CD14-positive monocyte (primary cell): ENCODE measurements at places on chromosomes 16 and 17. TPM values are rescaled to one million over a fixed set of nuclear protein-coding genes. Genes with fewer than 3 reads are reported as not detected.
A peak's percentile ranks its signal among the peaks of the same experiment; 100 is the strongest.

DNA sequence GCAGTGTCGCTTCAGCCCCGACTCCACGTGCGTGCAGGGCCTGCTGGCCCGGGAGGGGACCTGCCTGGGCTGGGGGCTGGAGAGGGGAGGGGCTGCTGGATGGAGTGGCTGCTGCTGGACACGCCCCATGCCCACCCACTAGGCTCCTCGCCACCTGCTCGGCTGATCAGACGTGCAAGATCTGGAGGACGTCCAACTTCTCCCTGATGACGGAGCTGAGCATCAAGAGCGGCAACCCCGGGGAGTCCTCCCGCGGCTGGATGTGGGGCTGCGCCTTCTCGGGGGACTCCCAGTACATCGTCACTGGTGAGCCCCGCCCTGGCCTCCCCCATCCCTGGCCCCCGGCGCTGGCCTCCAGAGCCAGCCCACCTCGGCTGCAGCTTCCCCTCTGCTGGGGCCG, 2.4 kb downstream of the BRICD5 start:
- no peak for DNase-seq
- no peak overlapping the region for H3K4me3 ChIP-seq
- peaks cover 44% of the 10 kb centered on the region for H3K4me1 ChIP-seq

- H3K4me1 ChIP-seq = no peaks in the 10 kb centered on the region
- H3K36me3 ChIP-seq = no peaks in the 10 kb centered on the region
- DNase-seq = no peak
- no peak overlapping the region for H3K27ac ChIP-seq
- no peak overlapping the region for H3K4me3 ChIP-seq
Measured at GRCh38 chr16:70610273-70611223, 35.8 kb upstream of the IL34 start.

GRCh38 chr16:57576429-57576870, 34.0 kb downstream of the ADGRG5 start:
- H3K27me3 ChIP-seq = no peaks in the 10 kb centered on the region
- H3K4me3 ChIP-seq = no peak overlapping the region
- no peak overlapping the region for H3K27ac ChIP-seq
- peaks cover 2% of the 10 kb centered on the region for H3K4me1 ChIP-seq

DNA sequence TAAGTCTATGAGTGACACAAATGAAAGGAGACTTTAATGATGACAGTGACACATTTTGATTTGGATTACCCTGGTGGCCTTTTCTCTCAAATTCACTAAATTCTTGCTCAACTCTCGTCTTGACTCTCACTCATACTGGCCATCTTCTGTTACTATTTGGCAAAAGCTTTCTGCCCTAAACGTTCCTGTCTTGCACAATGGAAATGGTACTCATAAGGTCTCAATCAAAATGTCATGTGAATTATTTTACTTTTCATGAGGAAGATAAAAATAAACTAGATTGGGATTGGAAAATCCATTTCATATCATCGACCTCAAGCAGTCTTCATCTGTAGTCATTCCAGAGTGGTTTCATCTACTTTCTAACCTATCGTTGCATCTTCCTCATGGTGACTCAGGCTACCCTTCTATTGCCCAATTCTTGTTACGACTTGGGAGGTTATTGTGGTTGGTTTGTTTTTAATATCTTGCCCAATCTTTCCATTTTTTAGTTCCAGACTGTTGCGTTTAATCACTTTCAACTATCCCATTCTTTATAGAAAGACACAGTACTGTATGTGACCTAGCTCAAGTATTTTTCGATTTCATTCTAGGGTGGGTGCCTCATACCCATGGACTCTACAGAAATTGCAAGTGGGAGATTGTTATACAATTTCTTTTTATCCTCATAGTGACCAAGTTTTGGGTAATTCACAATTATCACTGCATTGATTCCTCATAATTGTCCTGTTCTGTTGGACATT, 317.2 kb upstream of the KCNJ16 start:
- H3K27me3 ChIP-seq = no peaks in the 10 kb centered on the region
- H3K36me3 ChIP-seq = no peaks in the 10 kb centered on the region
- H3K4me3 ChIP-seq = peak overlapping the region; percentile 10
- peak overlapping the region; percentile 35 for H3K27ac ChIP-seq
- DNase-seq = peak; percentile 85

DNA sequence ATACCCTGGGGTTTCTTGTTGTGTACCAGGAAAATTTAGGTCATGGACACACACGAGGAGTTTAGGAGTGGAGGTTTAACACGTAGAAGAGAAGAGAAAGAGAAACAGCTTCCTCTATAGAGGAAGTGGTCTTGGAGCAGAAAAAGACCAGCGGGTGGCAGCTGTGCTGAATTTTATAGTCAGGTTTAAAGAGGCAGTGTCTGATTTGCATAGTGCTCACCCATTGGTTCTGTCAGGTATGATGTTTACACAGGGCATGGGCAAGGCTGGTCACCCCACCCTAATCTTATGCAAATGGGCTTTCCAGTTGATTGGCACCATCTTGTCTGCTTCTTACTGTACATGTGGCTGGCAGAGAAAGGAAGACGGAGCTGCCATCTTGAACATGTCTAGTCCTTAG, 309.0 kb downstream of the CDH13 start:
- no peak overlapping the region for H3K4me3 ChIP-seq
- H3K27ac ChIP-seq = no peak overlapping the region
- no peaks in the 10 kb centered on the region for H3K36me3 ChIP-seq
- DNase-seq = no peak

DNA sequence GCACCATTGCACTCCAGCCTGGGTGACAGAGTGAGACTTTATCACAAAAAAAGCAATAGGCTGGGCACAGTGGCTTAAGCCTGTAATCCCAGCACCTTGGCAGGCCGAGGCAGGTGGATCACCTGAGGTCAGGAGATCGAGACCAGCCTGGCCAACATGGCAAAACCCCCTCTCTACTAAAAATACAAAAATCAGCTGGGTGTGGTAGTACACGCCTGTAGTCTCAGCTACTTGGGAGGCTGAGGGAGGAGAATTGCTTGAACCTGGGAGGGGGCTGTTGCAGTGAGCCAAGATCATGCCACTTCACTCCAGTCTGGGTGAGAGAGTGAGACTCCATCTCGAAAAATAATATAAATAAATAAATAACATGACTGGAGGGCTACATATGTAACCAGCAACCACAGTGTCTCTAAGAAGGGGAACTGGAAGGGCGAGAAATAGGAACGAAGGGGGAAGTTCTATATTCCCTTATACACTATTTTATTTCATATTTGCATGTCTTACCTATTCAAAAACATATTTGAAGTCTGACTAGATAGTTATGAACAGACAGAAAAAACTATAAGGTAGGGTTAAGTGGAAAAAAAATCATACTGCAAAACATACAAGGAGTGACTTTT, 25.9 kb downstream of the MYH11 start:
- H3K4me1 ChIP-seq = peaks cover 51% of the 10 kb centered on the region
- no peak overlapping the region for H3K27ac ChIP-seq
- no peaks in the 10 kb centered on the region for H3K36me3 ChIP-seq
- DNase-seq = peak; percentile 20
- H3K27me3 ChIP-seq = no peaks in the 10 kb centered on the region
- H3K4me3 ChIP-seq = no peak overlapping the region

DNA sequence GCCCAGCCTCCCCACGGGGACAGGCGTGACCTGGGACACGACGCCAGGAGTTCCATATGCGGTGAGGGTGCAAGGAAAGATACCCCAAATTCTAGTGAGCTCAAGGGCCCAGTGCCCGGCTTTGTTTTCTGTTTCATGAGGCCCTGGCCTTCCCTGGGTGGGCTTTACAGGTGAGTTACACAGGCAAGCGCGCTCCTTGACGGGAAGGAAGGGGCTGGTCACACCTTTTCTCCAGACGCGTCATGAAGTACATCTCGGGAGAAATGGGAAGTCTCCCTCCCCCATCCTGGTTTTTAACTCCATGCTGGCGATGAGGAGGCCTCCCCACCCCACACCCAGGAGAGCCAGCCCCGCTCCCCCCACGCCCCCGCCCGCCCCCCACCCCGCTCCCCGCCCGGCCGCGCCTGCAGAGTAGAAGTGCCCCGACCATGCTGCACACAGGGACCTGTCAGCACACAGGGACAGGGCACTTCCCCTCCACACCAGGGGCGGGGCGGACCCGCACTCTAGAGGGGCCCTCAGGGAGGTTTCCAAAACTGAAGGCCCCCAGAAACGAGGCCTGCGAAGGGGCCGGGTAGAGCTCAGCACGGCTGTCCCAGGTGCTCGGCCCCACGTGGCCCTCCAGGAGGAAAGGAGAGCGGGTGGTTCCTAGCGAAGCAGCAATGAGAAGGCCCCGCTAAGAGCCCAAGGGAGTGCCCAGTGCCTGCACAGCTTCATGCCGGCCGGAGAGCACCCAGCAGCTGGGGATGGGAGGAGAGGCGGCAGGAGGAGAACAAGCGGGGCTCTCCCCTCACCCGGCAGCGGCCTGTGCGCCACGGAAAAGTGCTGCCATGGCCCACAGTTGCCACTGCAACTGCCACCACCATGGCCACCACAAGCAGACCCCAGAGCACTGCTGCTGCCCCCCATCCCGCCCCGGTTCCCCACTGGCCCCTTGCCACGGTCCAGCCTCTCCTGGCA, 7.7 kb downstream of the CYB561 start:
- no peak for DNase-seq
- H3K36me3 ChIP-seq = no peaks in the 10 kb centered on the region
- peaks cover 59% of the 10 kb centered on the region for H3K4me1 ChIP-seq
- H3K4me3 ChIP-seq = no peak overlapping the region

DNA sequence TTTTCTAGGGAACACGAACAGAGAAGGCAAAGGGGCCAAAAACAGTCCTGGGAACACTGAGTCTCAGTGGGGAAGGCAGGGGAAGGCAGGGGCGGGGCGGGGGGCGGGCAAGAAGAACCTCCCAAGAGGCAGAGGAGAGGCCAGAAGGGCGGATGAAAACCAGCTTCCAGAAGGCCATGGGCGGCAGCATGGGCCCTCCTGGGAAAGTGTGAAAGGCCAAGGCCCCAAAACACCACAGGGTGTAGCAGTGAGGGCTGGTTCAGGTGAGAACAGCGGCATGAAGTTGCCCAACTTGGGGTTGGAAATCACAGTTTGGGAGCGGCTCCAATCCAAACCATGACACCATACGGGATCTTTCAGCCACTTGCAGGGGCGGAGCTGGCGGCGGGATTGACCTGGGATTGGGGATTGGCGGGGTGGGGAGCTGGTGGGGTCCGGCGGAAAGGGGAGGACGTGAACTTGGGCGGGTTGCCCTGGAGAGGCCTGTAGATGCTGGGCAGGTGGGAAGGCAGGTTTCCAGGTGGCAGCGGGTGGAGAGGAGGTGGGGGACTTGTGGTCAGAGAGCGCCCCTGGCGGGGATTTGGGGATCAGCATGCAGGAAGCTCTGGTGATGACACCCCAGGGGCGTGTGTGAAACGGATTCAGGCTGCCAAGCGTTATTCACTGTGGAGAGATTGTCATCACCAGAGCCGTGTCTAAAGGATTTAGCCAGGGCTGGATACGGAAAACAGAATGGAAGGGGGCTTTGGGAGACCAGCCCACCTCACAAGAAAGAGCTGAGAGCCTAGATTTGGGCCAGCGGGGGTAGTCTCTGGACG, 80.9 kb downstream of the ARHGAP23 start:
- no peak overlapping the region for H3K4me3 ChIP-seq
- H3K36me3 ChIP-seq = no peaks in the 10 kb centered on the region
- DNase-seq = peak; percentile 34
- H3K27me3 ChIP-seq = peaks cover 12% of the 10 kb centered on the region
- peaks cover 10% of the 10 kb centered on the region for H3K4me1 ChIP-seq
- H3K27ac ChIP-seq = no peak overlapping the region

Gene CDRT15L2
- not detected for polyA plus RNA-seq

Gene PRSS8
- 0.04 and 0.15 TPM in 2 replicates for polyA plus RNA-seq

Gene SLFN14
- 0.11 TPM for polyA plus RNA-seq
